ENCODE measurements at places on chromosomes 6 and 20.
A peak's percentile ranks its signal among the peaks of the same experiment; 100 is the strongest.

GRCh38 chr6:15247500-15248450 is 1.9 kb downstream of the JARID2 start:
- peak; percentile 91 for DNase-seq

GRCh38 chr20:54347166-54347833 is 128.1 kb upstream of the DOK5 start:
- DNase-seq, result no peak

DNA sequence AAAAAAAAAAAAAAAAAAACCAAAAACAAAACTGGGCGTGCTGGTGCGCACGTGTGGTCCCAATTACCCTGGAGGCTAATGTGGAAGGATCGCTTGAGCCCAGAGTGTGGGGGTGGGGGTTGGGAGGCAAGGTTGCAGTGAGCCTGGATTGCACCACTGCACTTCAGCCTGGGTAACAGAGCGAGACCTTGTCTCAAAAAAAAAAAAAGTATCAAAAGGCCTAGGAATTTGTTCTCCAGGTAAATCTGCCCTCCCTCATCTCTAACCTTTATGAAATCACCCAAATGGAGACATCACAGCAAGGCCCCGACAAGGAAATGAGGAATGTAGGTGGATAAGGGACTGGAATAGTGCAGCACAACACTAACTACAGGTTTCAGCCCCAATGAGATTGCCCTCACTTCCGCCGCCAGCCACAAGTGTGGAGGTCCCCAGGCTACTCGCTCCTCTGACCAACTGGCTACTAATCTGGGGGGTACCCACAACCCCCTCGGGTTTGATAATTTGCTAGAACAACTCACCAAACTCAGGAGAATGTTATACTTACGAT is 36.8 kb upstream of the DDR1 start:
- no peak for DNase-seq

DNA sequence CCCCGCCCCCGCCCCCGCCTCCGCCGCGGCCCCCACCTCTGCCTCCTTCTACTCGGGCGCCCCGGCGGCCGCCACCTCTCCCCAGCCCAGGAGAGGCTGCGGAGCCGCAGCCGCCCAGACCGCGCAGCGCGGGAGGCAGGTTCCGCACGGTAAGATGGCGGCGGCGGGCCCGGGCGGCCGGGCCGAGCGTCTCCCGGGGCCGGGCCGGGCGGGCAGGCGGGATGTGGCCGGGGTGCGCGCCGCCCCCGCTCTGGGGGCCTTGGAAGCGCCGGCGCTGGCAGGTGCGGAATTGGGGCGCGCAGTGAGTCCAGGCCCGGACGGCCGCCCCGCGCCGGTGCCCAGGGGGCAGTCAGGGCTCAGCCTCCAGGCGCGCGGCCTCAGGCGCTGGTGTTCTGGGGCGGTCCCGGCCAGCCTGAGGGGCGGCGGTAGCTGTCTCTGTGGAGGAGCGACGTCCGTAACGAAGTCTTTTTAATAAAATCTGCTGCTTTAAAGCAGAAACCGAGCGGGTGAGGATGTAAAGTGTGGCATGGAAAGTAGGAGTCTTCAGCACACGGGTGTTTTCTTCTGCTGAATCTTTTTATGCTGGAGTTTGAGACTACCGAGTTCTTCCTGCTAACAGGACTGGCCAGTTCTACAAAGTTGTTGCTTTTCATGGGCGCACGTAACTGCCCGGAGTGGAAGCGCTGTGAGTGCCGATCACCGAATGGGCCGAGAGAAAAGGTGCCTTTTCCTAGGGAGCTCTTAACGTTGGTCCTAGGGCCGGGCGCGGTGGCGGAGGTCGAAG is at the start of gene GID8:
Gene GID8, plus strand, starts transcription at position 43 of the 784 bp plus-strand sequence. CDS start 3,356 bp downstream, outside the sequence.
- DNase-seq, result peak; percentile 78

DNA sequence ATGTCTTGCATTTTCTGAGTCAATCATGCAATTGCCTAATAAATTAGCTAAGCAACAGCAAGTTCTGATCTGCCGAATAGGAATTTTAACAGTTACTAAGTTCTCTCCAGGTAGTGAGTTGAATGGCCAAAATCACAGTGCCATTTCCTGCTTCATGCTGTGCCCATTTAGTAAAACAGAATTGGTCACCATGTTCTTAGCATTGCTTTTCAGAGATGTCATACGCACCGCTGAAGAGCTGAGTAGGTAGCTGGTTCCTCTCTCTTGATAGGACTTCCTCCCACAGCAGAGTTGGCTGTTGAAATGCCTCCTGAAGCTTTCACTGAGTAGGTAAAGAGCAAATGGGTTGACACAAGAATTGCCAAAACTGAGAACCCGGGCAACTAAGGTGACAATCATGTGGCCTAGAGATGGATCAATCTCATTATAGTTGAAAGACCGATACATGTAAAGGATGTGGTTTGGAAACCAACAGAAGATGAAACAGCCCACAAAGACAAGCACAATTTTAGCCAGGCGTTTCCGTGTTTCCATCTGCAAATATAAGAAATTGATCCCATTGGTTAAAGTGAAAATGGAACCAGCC is 57.1 kb upstream of the GJE1 start:
- DNase-seq, result no peak

GRCh38 chr20:62367136-62367632 is at the start of gene LAMA5:
TSS of gene LAMA5 (minus strand) at chr20:62367312. CDS start at chr20:62367245, 67 bp downstream.
- DNase-seq, result peak; percentile 58

- no peak for DNase-seq
These were observed 22.2 kb downstream of the CEP57L1 start for GRCh38 chr6:109117346-109118035.

DNA sequence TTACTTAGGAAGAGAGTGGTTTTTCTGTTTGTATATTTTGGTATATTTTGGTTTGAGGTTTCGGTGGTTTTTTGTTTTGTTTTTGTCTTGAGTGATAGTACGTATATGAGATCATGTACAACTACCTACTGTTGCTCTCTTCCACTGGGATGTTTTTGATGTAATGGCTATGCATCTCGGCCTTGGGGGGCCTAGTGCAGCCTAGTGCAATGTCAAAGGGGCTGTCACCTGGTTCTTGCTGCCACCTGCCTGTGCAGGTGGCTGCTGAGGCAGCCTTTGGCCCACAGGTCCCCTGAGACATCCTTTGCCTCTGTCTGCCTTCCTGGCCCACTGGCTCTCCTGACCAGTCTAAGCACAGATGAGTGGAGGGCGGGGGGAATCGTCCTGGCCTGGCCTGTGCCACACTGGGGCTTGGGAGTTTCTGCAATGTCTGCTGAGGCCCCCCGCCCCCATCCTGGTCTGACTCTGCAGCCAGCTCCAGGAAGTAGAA is 546.6 kb downstream of the CD83 start:
- DNase-seq, result no peak

DNA sequence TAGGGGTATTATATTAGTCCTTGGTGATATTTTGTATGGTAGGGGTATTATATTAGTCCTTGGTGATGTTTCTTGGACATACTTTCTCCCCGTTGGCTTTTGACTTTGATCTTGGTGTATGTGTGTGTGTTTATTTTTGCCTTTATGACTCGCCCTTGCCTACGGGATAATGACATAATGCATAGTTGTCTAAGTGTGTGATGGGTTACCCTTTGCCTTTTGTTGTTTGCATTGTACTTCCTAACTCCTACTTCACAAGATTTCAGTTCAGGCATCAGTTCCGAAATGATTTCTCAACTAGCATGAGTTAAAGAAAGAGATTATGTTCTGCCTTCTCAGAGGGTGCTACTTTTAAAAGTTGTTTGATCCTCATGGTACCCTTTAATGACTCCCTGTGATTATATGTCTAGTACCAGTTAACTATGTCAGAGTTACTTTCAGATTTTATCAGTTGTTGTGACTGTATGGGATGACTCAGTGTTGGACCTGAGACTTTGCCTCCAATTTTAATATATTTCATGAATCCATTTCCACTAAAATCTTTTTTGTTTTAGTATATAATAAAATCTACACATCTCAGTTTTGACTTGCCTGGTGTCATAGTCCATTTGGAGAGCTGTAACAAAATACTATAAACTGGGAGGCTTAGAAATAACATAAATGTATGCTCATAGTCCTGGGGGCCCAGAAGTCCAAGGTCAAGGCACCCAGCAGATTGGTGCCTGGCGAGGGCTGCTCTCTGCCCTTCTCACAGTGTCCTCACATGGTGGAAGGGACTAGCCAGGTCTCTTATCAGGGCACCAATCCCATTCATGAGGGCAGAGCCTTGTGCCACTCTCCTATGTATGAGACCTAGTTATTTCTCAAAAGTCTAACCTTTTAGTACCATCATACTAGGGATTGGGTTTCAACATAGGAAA is 34.1 kb downstream of the CDYL start:
- DNase-seq, result peak; percentile 51

DNA sequence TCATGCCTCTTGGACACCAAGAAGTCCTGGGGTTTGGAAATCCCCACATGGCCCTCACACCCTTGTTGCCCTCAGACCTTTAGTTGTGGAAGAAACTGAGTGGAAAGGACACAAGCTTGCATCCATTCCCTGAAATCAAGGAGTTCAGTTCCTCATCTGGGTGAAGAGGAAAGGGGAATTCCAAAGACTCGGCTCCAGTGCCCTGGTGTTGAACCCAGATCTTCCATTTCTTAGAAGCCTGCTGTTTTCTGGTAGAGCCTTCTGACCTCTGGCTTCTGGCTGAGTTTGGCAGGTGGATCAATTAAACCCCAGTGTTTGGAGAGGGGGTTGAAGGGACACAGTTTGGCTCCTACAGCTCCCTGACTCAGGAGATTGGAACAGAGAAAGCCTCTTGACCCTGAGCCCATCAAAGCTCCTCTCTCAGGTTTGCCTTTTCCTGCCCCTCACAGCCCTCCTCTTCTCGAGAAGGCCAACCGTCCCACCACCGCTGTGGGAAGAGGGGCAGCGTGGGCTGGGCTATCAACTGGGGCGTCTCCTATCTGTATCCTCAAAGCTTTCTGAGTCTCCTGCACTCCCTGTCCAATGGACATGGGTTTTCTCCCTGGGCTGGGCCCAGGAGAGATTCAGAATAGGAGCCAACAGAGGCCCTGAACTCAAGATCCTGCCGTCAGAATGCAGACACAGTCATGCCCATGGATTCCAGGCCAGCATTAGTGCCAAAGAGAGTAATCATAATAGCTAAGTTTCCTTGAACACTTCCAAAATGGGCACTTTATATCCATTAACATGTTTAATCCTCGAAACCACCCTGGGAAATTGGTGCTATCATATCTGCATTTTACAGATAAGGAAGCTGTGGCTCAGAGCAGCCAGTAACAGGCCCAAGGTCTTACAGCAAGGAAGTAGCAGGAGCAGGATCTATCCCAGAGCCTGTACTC is 146.2 kb downstream of the VEGFA start:
- peak; percentile 85 for DNase-seq

- DNase-seq, result no peak
These were observed 446.7 kb downstream of the BCKDHB start for GRCh38 chr6:80553071-80553740.

DNA sequence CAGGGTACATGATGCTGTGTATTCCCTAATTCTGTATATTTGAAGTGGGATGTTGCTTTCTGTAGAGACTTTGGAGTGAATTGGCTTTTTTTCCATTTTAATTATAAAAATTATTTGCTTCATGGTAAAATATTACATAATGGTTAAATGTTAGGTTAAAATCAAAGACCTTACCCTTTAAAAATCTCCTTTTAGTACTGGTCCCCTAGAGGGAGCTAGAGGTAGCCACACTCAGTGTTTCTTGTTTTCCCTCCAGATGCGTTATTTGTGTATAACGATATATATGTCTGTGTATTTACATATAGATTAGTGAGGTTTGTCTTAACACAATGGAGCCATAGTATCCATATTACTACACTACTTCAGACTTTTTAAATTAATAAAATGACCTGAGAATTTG is 146.7 kb downstream of the PLCB4 start:
- no peak for DNase-seq

DNA sequence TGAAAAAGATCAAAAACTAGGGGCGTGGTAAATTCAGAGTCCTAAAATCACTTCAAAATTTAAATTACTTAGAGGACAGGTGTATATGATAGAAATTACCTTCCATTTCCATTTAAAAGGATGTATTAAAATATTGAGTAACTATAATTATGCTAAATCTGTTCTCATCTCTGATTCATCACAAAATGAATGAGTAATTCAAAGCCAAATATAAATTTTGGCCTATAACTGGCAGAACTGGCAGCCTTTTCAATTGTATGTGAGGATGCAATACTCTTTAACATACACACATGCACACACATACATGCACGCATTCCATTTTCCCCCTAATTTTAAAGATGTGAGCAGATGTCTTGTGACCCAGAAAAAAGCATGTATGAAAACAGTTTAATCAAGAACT is 194.6 kb downstream of the EPM2A start:
- no peak for DNase-seq

DNA sequence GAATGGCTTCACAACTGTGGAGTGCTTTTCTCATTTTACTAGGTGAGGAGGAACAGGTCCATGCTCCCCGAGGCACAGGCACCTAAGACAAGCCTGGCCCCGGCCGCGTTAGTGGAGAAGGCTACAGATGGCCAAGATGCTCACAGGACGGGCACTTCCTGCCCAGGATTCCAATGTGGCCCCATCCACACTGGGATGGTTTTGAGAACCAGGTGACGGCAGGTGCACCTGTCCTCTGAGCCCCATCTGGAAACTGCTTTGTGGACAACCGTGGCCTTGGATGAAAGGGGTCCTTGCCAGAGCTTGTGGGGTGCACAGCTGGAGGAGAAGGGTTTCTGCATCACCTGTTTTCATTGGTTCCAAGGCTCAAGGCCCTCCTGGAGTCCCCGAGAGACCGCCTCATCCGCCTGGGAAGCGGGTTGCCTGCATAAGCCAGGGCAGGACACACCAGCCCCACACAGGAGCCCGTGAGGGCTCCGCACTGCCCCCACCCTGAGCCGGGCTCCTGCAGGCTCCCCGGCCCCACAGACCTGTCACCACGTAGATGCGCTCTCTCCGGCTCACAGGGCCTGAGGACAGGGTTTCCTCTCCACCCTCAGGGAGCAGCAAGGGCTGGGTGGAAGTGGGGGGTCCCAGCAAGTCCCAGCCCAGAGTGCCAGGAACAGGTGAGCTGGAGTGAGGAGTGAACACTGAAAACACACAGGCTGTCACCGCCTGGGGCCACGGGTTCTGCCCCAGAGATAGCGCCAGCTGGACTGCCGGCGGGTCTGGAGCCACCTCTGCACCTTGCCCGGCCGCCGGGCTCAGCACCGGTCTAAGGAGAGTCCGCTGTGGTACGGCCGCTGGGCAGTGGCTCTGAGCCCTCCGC is 18.3 kb downstream of the NTSR1 start:
- DNase-seq, result no peak

DNA sequence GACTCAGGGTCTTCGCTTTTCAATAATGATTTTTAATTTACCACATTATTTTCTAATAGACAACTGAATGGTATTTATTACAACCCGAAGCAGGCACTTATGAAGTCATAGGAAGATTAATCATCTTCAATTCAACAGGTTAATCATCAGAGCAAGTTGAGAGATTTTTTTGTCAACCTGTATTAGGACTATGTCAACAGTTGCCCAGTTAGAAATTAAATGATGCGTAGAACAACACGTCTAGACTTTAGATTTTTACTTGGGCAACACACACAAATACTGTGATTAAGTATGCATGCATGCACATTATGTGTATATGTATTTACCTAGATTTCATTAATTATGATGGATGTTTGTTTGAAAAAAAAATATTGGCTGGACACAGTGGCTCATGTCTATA is 4.3 kb downstream of the ILRUN start:
- DNase-seq, result no peak

GRCh38 chr6:168208854-168209253 is 110.7 kb downstream of the DACT2 start:
- DNase-seq, result no peak

All from erythroblast (primary cell).